ENCODE measurements at places on chromosomes 6 and 20. TPM values are rescaled to one million over a fixed set of nuclear protein-coding genes. Genes with fewer than 3 reads are reported as not detected.

The NKX2-2 gene
- total RNA-seq, result not detected

The SLC22A1 gene
- 0.86 TPM for total RNA-seq

The BMP6 gene
- 1.6 TPM for total RNA-seq

The GRM1 gene
- total RNA-seq, result not detected

The PRR18 gene
- not detected for total RNA-seq

The METTL24 gene
- not detected for total RNA-seq

The C6orf132 gene
- 18.9 TPM for total RNA-seq

The HSPA12B gene
- not detected for total RNA-seq

The IRAK1BP1 gene
- 5.4 TPM for total RNA-seq

The TINAG gene
- total RNA-seq, result not detected

The CCM2L gene
- 1.4 TPM for total RNA-seq

The PACRG gene
- 0.71 TPM for total RNA-seq

The DEFB124 gene
- total RNA-seq, result not detected

The MYLK2 gene
- 0.34 TPM for total RNA-seq

The FOXS1 gene
- total RNA-seq, result not detected

The MROH8 gene
- 0.79 TPM for total RNA-seq

The CAGE1 gene
- 0.20 TPM for total RNA-seq

The RAB32 gene
- not detected for total RNA-seq

The PLAGL1 gene
- 35.6 TPM for total RNA-seq

The TREM1 gene
- 0.22 TPM for total RNA-seq

The TMC2 gene
- total RNA-seq, result not detected

The RIMS4 gene
- 0.05 TPM for total RNA-seq

The PNLDC1 gene
- total RNA-seq, result 0.37 TPM

The C6orf141 gene
- total RNA-seq, result 31.6 TPM

The KPNA5 gene
- total RNA-seq, result 9.8 TPM

The ABHD16B gene
- total RNA-seq, result not detected

The CTNNBL1 gene
- total RNA-seq, result 55.4 TPM

The LTA gene
- total RNA-seq, result 1.1 TPM

DNA sequence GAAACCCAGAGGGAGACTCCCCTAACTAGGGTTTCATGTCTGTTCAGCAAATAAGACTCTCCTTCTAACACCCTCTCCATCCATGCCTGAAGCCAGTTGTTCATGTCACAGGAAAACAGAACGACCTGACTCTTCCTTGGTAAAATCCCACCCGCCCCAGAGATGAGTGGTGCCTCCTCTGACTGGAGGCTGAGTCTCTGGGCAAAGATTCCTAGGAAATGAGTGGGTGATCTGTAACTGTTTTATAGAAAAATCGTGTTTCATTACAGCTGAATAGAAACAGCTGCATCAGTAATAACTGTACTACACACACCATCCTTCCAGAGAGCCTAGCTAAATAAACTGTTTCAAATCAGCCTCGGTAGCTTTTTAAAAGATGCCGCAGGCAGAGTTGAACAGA is 37.4 kb upstream of the MRPS10 start:
- no peak for DNase-seq

DNA sequence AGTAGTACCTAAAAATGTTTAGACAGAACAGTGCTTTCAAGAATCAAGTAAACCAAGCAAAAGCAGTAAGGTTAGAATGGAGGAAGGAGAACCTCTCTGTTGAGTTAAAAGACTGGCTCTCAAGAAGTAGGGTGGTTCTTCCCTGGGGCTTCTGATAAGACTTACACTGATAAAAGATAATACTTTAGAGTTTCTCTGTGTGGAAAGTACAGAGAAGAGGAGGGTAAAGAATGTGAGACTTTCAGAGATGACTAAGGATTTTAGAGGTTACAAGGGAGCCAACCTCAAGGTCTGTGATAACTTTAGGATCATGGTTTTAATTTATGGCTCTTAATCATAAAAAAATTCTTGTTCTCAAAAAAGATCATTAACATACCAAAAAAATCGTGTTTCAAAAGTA is 30.9 kb upstream of the ALDH8A1 start:
- no peak for DNase-seq

DNA sequence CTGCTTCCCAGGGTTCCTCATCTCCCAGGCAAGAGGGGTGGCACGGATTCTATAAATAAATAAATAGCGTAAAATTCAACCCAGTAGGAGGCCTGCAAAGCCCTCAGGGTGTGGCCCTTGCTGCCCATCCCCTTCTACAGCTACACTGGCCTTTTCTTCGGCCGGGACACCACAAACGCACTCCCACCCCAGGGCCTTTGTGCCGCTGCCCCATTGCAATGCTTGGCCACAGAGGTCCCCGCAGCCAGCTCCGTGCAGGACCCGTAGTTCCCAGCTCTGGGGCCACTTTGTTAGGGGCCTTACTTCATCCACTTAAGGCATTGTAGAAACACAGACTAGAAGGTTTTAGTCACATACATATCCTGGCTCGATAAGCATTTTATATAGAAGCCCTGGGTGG is 151.2 kb downstream of the ERMARD start:
- no peak for DNase-seq

DNA sequence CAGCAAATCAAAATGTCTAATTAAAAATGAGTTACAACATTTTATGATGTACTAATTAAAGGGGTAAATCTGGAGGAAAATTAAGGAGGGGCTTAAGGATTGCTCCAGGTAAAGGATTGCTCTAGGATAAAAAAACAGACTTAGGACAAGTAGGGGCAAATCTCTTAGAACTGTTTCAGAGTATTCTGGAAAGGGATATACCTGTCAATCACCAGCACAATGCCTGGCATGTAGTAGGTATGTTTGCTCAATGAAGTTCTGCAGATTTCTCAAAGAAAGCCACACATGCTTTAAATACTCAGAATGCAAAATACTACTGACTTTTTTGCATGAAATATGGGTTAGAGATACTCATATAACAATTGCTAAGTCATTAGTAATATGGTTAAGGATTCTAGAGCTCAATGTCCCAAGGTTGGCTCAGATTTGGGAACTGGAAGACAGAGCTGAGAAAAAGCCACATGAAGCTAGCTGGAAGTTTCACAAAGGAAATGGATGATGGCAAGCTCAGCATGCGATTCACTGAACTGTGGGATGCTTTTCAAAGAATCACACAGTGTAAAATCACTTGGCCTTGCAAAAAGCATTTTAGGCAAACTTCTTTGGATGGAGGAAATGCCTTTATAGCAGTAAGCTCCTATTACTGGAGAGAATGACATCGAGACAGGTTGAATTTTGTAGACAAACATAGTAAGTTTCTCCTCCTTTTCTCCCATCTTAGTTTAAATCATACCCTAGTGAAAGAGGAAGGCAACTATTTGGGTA is 72.8 kb downstream of the MAP3K5 start:
- no peak for DNase-seq

- no peak for DNase-seq
Measured at GRCh38 chr6:33880766-33881165, 77.0 kb upstream of the MLN start.

DNA sequence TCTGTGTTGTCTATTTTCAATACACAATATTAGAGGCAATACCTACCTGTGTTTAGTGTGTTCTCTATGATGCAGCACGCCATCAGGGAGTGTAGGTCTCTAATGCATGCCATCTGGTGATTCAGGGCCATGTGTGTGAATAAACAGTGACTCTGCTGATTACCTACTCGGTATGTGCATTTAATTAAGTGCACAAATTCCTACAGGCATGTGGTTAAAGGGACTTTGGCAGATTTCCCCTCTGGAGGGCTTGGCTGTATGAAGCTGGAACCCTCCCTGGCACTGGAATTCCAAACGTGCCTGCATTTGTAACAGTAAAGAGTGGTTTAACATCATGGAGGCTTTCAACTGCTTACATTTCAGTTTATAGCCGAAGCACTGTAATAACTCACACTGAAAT is 401.5 kb upstream of the SASH1 start:
- no peak for DNase-seq

GRCh38 chr6:68194846-68195478 is 440.1 kb upstream of the ADGRB3 start:
- no peak for DNase-seq

GRCh38 chr20:50625986-50626677 is 65.2 kb downstream of the RIPOR3 start:
- peak; percentile 36 for DNase-seq

DNA sequence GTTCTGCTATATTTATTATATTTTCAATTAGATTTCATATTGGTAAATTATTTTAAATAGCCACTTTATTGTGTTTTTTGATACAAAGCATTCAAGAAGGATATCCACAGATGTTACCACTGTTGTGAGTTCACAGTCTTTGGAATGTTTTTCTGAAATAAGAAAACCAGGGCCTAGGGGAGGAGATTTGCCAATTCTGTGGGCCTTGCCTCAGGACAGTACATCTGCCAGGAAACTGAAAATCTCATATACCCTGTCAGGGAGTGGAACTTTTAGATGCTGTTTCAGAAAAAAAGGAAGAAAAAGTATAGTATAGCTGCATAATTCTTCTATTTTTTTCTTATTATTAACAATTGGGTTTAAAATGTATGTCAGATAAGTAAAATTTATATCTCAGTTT is 995.9 kb upstream of the ADGRB3 start:
- DNase-seq, result no peak

DNA sequence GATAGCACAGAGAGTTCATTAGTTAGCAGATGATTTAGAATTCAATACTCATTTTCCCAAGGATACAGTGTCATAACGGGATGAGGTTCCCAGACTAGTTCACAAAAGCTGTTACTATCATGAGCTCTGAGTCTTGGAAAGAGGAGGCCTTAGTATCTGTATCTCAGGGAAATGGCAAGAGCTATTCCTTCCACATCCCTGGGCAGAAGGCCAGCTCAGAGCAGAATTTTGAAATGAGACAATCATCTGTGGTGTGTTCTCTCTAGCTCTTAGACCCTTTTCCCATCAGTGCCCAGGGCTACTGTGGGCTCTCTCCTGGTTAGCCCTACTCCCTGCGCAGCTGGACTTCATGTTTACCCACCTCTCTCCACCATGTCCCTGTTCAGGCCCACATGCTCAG is 64.5 kb downstream of the JAG1 start:
- DNase-seq, result no peak

DNA sequence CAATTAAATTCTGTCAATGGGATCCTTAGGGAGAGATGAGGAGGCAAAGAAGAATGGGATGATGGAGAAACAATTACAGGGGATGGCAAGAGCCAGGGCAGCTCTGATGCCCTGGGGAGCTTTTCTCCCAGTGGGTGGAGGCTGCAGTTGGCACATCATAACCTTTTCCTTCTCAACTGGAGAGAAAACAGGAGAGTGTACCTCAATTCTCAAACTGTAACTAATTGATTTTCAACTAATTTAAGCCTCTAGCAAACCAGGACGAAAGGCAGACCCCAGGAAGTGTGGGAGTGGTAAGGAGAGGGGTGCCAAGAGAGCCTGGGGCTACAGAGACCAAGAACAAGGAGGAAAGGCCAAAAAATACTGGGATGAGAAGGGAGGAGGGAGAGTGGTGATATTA is 5.7 kb downstream of the BMP5 start:
- DNase-seq, result no peak

- peak; percentile 8 for DNase-seq
Measured at GRCh38 chr6:16635810-16636602, 125.3 kb downstream of the ATXN1 start.

- DNase-seq, result peak; percentile 31
Measured at GRCh38 chr6:105753207-105753606, 332.9 kb upstream of the PRDM1 start.

- peak; percentile 64 for DNase-seq
Measured at GRCh38 chr6:151036869-151037680, 171.6 kb downstream of the MTHFD1L start.

GRCh38 chr6:118768904-118769325 is 117.5 kb upstream of the CEP85L start:
- no peak for DNase-seq

GRCh38 chr20:45823949-45824835 is 2.9 kb downstream of the TNNC2 start:
- no peak for DNase-seq

- DNase-seq, result no peak
Measured at GRCh38 chr6:44411141-44411540, 23.6 kb downstream of the CDC5L start.

GRCh38 chr6:3540253-3540820 is 83.5 kb upstream of the SLC22A23 start:
- no peak for DNase-seq

- DNase-seq, result no peak
Measured at GRCh38 chr6:31737991-31738979, 1.5 kb upstream of the MSH5 start.

- DNase-seq, result no peak
Measured at GRCh38 chr6:36824253-36824652, 15.0 kb downstream of the CPNE5 start.

- DNase-seq, result no peak
Measured at GRCh38 chr6:44381739-44382138, 5.8 kb upstream of the CDC5L start.

GRCh38 chr6:141097471-141097870 is 1035.3 kb upstream of the GJE1 start:
- DNase-seq, result no peak

GRCh38 chr6:10315034-10315433 is 99.8 kb downstream of the TFAP2A start:
- DNase-seq, result no peak

GRCh38 chr20:35311409-35311808 is 19.2 kb upstream of the FAM83C start:
- DNase-seq, result peak; percentile 81

GRCh38 chr20:59402681-59403080 is 102.3 kb downstream of the EDN3 start:
- DNase-seq, result no peak

DNA sequence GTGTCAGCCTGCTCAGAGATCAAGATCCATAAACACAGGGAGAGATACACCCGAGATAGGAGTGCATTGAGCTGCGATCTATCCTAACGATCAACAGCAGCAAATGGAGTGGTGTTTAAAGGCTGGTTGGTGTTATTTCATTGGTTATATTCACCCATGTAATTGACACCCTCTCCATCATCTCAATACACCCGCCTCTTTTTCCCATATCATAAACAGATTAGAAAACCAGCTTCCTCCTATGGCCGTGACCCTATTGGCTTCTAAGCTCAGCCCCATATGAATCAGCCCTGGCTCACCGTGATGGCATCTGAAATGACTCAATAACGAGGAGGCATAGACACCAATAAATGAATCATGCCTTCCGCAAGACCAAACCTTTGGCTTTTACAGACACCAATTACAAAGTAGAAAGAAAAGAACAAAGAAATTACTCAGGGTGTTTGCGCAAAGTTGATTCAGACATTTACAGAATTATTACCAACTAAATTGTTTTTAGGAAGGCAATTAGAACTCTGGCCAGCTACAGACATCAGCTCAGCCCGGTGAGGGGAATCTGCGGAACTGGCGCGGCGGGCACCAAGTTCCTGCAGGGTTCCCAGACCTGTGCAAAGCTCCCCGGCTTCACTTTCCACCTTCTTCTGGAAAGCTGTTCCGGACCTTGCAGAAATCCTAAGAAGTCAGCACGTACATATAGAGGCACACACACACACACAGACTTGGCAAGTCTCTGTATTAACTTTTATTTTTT is 11.5 kb downstream of the PMEPA1 start:
- DNase-seq, result peak; percentile 94

Data from HCT116 (cell line).